Effector memory CD4-positive, alpha-beta T cell (primary cell): ENCODE measurements at places on chromosomes 5 and 9.

DNA sequence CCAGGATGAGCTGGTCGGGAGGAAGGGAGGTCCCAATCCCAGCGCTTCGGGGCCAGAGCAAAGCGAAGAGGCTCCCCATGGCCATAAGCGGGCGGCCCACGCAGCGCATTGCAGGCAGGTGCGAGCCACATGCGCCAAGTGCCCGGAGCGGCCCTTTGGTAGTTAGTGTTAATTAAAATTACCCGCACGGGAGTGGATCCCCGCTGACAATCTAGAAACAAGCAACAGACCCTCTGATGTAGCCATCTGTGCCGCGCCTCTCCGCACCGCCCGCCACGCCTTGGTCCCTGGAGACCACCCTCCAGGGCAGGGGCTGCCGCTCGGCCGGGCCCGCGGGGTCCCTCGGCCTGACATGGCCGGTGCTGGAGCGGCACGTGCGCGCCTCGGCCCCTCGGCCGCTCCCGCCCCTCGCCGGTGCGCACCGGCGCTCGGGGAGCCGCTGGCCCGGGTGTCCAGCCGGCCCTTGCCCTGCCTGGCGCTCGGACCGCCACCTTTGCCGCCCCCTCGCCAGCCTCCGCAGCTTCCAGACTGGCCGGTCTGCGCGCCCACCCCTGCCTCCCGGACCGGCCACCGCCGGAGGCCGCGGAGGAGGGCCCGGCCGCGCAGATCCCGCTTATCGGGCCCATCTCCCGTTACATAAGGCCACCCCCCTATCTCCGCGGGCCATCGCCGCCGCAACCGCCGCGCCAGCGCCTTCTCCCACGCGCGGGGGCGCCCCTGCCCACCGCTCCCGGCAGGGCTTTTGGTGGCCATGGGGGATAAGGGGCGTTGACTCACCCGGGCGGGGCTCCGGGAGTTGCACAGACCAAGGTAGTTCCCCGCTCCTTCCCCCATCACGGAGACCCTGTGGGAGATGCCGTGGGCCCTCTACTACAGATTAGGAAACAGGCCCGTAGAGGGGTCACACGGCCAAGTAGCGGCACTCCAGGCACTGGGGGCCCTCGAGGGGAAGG is 1.9 kb upstream of the IL13 start:
- DNase-seq, result peak; percentile 18

DNA sequence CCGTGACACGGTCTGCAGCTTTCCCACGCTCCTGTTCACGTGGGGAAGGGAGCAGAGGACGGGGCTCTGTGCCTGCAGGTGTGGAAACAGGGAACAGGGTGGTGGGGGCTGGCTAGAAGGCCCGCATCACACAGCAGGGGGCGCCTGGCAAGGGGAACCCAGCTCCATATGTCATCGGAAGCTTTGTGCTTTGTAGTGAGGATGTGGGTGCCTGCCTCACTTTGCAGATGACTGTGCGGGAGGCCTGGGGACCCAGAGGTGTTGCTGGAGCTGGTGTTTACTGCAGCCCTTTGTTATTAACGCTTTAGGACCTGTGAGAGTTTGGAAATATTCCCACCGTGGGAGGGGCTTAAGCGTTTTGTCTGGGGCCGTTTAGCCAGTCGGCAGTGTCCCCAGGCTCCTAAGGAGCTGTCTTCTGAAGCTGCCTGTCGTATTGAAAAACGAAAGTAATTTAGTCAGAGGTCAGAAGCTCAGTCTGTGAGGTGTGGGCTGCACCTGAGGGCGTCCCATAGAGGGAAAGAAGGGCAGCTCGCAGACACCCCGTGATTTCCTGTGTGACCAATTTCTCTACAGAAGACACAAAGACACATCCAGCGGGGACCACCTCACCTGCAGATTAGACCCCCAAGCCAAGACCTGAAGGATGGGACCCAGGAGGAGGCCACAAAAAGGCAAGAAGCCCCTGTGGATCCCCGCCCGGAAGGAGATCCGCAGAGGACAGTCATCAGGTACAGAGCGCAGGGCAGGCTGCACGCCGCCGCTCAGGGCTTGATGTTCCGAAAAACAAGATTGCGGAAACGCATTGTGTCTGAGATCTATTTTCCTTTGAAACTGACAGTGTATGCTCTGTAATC is 9.1 kb downstream of the MAN1B1 start:
- peak; percentile 77 for DNase-seq

DNA sequence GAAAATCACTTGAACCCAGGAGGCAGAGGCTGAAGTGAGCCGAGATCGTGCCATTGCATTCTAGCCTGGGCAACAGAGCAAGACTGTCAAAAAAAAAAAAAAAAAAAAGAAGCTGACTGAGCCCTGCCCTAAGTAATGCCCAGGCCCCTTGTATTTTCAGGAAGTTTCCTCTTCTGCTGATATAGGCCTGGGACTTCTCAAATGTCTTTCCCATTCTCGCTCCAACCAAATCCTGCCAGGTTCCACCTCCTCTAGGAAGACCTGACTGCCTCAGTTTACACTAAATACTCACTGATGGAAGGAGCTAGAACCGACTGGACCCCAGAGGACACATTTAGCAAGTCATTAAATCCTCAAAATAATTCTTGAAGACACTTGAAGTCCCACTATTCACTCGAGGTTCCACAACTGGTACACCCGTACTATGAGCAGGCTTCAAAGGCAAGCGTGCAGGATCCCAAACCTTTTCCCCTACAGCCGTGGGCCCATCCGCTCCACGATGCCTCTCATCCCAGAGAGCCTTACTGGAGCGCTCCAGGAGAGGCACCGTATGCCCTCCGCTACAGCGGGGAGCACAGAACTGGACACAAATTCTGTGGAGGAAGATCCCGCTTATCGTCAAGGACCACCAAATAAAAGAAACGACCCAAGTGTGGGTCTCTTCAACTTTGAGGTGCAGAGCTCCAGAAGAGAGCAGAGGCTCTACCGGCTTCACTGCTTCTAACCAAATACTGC is 676 bp downstream of the NOL6 start:
- DNase-seq, result no peak

GRCh38 chr9:109167716-109168115 is 667 bp upstream of the FRRS1L start:
- DNase-seq, result no peak

GRCh38 chr5:59222687-59223511 is 640.0 kb downstream of the RAB3C start:
- DNase-seq, result no peak

GRCh38 chr5:32082701-32083100 is 91.4 kb downstream of the GOLPH3 start:
- DNase-seq, result no peak

GRCh38 chr5:74131250-74131649 is 505.3 kb downstream of the ARHGEF28 start:
- no peak for DNase-seq

DNA sequence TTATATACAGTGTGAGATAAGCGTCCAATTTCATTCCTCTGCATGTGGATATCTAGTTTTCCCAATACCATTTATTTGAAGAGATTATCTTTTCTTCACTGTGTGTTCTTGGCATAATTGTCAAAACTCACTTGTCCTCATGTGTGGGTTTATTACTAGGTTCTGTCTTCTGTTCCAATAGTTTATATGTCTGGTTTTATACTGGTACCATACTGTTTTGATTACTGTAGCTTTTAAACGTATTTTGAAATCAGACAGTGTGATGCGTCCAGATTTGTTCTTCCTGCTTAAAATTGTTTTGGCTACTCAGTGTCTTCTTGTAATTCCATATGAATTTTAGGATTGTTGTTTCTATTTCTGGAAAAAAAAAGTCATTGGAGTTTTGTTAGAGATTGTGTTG is 10.2 kb downstream of the NDUFAF2 start:
- no peak for DNase-seq

- no peak for DNase-seq
Measured at GRCh38 chr5:911601-912000, 18.9 kb downstream of the TRIP13 start.

DNA sequence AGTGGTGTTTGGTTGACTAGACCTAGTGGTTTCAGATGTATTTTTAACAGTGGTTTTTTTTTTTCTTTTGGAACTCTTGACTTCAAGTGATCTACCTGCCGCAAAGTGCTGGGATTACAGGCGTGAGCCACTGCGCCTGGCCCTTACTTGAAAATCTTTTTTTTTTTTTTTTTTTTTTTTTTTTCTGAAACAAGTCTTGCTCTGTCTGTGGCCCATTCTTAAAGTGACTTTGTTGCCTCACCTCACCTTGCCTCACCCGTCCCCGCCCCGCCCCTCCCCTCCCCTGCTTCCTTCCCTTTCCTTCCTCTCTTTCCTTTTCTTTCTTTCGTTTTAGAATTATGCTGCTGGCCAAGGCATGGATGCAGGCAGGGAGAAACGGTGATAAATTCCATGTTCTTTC is 26.0 kb downstream of the GPBP1 start:
- DNase-seq, result no peak

DNA sequence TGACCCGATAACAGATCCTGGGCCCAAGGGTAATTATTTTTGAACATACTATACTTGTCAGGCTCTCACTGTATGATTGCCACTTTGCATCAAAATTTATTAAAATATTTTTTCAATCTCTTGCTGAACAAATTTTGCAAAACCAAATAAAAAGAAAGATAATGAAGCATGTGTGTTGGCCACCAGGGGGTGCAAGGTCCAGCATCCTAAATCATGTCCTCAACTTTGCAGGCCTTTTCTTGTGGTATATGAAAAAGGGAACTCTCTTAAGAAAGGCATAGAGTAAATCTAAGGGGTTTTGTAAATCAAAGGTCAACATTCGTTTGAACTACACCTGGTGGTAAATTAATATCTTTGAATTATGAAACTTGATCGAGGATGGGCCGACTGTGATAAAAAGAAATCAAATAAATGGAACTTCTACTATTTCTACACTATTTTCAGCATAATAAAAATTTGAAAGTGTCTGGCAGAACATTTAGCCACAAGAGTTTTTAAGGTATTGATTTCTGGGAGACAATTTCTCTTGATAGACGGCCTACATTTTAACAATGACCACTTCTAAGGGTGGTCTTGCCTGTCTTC is 676.5 kb downstream of the DMRTA1 start:
- DNase-seq, result no peak

GRCh38 chr5:3385991-3386519 is 209.6 kb upstream of the IRX1 start:
- DNase-seq, result no peak

- no peak for DNase-seq
Measured at GRCh38 chr5:43461066-43461465, 22.6 kb downstream of the TMEM267 start.

DNA sequence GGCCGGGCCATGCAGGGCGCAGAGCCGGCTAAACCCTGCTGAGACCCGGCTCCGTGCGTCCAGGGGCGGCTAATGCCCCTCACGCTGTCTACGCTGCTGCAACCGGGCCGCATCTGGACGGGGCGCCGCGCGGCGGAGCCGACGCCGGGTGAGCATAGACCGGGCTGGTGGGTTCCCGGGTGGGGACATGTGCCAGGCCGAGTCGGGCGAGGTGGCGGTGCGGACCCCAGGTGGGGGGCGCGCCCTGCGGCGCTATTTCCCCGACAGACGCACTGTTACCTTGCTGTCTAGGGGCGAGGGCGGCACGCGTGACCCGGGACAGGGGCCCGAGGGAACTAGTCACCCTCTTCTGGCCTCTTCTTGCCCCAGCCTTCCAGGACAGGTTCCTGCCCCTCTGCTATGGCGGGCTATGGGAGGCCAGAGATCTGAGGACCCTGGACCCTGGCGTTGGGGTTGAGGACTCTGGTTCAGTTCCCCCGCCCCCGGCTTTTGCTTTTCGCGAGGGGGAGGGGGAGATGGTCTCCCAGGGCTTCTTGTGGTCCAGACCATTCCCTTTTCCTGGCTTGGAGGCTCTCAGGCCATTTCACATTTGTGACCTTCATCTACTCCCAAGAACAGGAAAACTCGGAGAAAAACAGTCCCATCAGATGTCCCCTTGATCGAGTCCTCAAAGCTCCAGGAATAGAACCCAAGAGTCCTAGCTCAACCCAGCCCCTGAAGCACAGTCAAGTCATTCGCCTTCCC is 536 bp downstream of the SLC27A4 start:
- DNase-seq, result no peak

- DNase-seq, result no peak
Measured at GRCh38 chr5:7897014-7897600, 28.2 kb downstream of the MTRR start.

GRCh38 chr5:75623846-75624245 is 12.6 kb downstream of the ANKDD1B start:
- no peak for DNase-seq

- no peak for DNase-seq
Measured at GRCh38 chr9:119861842-119862241, 492.6 kb upstream of the BRINP1 start.

DNA sequence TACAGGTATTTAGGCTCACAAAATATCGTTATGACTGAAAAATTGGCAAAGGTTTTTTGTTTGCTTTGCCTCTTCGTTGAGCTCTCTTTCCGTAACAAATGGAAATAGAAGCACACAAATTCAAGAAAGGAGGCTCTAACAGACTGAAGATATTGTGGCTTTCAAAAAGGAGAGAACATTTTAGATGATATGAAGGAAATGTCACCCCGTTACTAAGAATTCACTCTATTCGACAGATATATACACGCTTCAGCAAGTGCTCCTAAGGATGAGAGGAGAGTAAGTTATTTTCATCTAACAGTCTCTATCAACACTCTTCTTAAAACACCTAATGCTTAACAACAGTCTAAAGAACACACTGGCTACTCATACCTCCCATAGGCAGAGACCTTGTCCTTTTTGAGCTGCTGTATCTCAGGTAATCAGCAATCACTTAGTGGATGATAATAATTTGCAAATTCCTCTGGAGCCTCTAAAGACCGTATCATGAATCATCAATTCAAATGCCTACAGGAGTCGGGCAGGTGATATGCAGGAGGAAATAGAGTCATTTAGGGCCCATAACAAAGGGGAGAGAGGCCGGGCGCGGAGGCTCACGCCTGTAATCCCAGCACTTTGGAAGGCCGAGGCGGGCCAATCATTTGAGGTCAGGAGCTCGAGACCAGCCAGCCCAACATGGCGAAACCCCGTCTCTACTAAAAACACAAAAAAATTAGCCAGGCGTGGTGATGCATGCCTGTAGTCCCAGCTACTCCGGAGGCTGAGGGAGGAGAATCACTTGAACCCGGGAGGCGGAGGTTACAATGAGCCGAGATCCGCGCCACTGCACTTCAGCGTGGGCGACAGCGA is 1.4 kb upstream of the HSDL2 start:
- no peak for DNase-seq

DNA sequence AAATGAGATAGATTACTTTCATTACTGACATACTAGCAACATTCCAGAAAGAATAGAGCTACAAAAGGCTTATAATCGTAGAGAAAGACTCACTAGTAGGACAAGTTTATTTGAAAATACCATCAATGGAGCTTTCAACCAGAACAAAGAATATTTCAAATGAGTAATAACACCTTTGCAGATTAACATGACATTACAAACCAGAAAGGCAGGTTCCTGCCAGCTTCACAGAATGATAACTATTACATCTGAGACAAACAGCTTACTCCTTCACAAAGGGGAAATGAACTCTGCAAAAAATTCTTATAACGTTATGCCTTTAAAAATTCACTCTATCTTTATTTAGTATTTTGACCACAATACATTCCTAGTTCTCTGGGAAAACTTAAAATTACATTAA is 103.1 kb downstream of the EPB41L4A start:
- DNase-seq, result no peak

DNA sequence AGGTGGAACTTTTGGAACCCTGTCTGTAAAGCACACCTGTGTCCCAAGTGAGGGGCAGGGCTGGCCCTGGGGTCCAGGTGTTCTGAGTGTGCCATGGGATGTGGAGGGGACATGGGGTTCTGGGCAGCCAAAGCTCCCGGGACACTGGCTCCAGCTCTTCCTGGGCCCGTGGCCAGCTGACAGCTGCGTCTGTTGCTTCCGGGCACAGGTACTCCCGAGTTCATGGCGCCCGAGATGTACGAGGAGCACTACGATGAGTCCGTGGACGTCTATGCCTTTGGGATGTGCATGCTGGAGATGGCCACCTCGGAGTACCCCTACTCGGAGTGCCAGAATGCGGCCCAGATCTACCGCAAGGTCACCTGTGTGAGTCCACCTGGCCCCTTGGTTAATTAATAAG is 50.7 kb downstream of the WNK2 start:
- DNase-seq, result no peak
